Colonic mucosa (tissue), 4 donors: ENCODE measurements at places on chromosomes 7 and 10.

GRCh38 chr10:89633484-89633883 is 11.6 kb downstream of the PANK1 start:
- DNase-seq, result no peak

- no peak for DNase-seq
Measured at GRCh38 chr7:115122388-115122787, 200.5 kb downstream of the MDFIC start.

- DNase-seq, result no peak
Measured at GRCh38 chr10:102113261-102113955, 6.8 kb downstream of the LDB1 start.

GRCh38 chr7:46133751-46134150 is 212.7 kb upstream of the IGFBP3 start:
- DNase-seq, result no peak

- DNase-seq, result no peak
Measured at GRCh38 chr7:107957436-107957835, 45.5 kb downstream of the LAMB1 start.

- no peak for DNase-seq
Measured at GRCh38 chr10:67401711-67402110, 294.3 kb downstream of the CTNNA3 start.

GRCh38 chr7:7565018-7565680 is 1.5 kb upstream of the MIOS start:
- DNase-seq, result no peak
